ENCODE measurements at places on chromosomes 7 and 10. TPM values are rescaled to one million over a fixed set of nuclear protein-coding genes. Genes with fewer than 3 reads are reported as not detected.

The MLXIPL gene
- total RNA-seq, result 3.0 TPM

DNA sequence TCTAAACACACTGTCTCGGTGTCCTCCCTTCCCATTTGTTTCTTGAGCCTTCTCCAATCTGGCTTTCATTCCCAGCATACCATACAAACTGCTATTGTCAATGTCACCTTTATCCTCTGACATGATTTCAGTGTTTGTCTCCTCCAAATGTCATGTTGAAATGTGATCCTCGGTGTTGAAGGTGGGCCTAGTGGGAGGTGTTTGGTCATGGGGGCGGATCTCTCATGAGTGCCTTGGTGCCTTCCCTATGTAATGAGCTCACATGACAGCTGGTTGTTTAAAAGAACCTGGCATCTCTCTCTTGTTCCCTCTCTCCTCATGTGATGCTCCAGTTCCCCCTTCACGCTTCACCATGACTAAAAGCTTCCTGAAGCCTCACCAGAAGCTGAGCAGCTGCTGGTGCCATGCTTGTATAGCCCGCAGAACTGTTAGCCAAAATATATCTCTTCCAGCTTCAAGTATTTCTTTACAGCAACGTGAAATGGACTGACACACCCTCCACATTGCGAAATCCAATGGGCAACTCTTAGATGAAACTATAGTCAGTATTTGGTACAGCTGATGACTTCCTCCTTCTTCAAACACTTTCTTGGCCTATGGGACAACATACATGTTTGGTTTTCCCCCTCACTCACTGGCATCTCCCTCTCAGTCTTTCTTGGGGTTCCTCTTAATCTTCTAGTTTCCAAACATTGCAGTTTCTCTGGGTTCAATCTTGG lies 27.8 kb downstream of the RNLS start:
- no peak overlapping the region for H3K4me3 ChIP-seq
- peaks cover 8% of the 10 kb centered on the region for H3K4me1 ChIP-seq
- no peak overlapping the region for H3K27ac ChIP-seq
- DNase-seq, result no peak
- no peaks in the 10 kb centered on the region for H3K36me3 ChIP-seq

The MMD2 gene
- not detected for total RNA-seq

- no peaks in the 10 kb centered on the region for H3K27me3 ChIP-seq
- DNase-seq, result peak; percentile 77
- no peaks in the 10 kb centered on the region for H3K4me1 ChIP-seq
- H3K36me3 ChIP-seq, result no peaks in the 10 kb centered on the region
- H3K27ac ChIP-seq, result no peak overlapping the region
These were observed 210.4 kb upstream of the ADO start for GRCh38 chr10:62594093-62594520.

DNA sequence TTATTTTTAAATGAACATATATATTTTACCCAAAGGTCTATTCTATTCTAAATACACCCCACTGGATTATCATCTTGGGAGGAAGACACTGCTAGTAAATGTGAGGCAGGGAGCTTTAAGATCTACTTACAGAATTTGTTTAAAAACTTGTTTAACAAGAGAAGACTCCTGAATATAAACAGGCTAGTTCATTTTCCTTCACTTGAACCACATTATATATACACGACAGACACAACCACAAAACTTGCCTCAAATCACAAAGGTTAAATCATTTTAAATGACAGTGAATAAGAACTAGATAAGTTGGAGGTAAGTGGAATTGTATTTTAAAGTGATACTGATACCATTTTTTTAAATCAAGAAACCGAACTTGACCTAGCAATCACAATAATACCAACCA lies 109.2 kb downstream of the ATE1 start:
- H3K36me3 ChIP-seq, result no peaks in the 10 kb centered on the region
- H3K4me3 ChIP-seq, result no peak overlapping the region
- no peaks in the 10 kb centered on the region for H3K4me1 ChIP-seq
- DNase-seq, result no peak

The SLC35G1 gene
- total RNA-seq, result 3.6 TPM
